Suppressor macrophage (primary cell): ENCODE measurements at places on chromosomes 6 and 20.
A peak's percentile ranks its signal among the peaks of the same experiment; 100 is the strongest.

- no peak for DNase-seq
Measured at GRCh38 chr6:10778230-10778629, 30.6 kb downstream of the TMEM14B start.

GRCh38 chr6:35788423-35788982 is 7.7 kb downstream of the CLPSL1 start:
- DNase-seq: no peak

GRCh38 chr6:167528239-167528638 is 203.4 kb downstream of the TTLL2 start:
- no peak for DNase-seq

DNA sequence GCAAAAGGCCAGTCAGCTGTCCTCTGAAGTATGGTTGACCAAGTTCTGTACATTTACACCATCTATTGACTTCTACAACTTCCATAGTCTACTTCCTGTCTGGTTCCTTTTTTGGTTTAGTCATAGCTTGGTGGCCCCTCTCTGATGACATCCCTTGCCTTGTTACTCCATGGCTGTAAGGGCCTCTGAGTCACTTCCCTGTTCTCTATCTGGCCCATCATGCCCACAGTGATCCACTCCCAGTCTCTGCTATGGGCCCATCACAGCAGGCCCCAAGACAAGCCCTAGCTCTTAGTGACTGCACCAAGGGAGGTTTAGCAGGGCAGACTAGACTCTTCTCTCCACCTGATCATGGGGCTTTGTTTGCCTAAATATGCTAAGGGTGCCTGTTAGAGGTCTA is 441.6 kb downstream of the HACE1 start:
- DNase-seq: peak; percentile 44

DNA sequence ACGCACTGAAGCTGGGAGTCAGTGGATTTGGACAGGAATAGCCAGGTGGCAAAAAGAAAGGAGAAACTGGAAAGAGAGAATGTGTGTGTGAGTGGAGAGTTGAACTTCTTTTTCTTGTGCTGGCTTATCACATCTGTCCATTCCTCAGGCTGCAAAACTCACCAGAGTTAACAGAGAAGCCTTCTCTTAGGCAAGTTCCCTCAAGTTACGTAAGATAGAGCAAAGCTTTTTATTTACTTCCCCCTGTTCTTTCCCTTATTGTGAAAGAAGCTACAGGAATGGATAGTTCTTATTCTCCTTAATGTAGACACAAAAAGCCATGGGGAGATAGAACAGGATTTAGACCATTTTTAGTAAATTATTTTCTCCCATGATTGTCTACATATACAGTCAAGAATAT is 188.6 kb downstream of the BMP2 start:
- peak; percentile 84 for DNase-seq

DNA sequence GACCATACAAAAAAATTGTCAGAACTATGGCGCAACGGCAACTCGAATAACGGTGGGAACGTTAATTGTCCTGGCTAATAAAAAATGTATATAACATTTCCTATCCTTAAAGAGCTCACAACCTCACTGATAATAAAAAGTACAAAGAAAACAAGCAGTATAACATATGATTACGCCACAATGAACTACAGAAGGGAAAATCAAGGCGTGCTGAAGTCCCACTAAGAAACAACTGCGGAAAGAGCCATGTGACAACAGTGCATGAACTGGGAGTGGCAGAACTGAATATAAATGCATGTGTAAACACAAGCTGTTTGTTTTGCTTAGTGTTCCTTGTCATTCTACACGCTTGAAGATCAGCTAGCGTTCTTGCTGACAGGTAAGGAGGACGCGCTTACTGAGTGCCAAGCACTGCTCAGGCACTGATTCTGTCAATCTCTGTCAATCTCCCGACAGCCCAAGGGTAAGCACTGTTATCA is 466 bp upstream of the PSMB1 start:
- peak; percentile 65 for DNase-seq

- no peak for DNase-seq
Measured at GRCh38 chr6:57324538-57324937, 7.1 kb downstream of the PRIM2 start.

- no peak for DNase-seq
Measured at GRCh38 chr6:151009576-151009975, 144.1 kb downstream of the MTHFD1L start.

DNA sequence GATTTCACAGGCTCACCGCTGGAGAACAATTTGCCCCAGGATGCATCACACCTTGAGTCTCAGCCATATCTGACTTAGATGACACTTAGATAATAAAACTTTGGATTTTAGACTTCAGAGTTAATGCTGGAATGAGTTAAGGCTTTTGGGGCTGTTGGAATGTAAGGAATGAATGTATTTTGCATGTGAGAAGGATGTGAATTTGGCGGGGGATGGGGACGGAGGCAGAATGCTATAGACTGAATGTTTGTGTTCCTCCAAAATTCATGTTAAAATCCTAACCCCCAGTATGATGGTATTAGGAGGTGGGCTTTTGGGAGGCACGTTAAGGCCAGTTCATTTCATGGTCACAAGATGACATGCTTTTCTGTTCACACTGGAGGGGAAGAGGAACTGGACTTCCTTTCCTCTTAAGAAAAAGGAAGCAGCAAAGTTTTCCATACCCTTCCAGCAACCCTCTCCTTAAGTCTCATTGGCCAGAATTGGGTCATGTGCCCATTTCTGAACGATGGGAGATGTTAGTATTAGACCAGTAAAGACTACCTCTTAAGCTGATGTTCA is 5.8 kb upstream of the SRXN1 start:
- peak; percentile 85 for DNase-seq

GRCh38 chr6:52087498-52087999 is at the start of gene PKHD1:
Gene PKHD1 (minus strand): TSS chr6:52087613. CDS start chr6:52084933, 2,680 bp downstream.
- peak; percentile 2 for DNase-seq

DNA sequence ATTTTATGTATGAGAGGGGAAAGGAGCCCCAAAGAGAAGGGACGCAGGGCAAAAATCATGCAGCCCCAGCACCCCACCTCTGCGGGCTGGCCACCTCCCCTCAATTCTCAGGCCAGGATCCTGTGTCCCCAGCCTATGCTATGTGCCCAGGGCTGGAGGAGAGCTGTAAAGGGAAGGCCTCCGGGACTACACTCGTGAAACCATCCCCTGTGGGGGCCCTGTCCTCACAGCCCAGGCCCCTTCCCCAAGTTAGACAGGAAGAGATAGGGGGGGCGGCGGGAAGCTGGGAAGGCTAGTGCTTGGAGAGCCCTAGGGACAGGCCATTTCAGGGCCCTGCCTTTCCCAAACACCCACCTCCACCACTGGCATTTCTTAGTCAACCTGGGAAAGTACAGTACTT is 1.4 kb upstream of the COL11A2 start:
- no peak for DNase-seq

GRCh38 chr6:33198853-33199436 is 1.5 kb downstream of the RXRB start:
- DNase-seq: no peak

- no peak for DNase-seq
Measured at GRCh38 chr6:52330470-52330869, 31.5 kb upstream of the PAQR8 start.

DNA sequence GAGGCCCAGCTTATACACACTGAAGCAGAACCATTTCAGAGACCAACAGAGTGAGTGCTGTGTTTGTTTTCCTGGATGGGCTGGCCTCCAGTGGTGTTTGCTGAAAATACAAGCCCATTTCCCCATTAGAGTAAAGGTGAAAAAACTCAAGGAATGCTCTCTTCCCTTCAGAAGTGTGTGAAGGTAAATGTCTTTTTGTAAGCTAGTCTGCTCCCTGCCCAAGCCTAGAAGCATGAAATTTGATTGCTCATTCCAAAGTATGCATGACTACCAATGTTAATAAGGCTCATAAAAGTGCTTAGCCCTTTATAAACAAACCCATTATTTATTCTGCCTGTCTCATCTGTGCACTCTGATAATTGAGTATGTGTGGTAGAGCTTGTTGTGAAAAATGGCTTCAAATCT is 59.1 kb downstream of the ADGRF1 start:
- no peak for DNase-seq

DNA sequence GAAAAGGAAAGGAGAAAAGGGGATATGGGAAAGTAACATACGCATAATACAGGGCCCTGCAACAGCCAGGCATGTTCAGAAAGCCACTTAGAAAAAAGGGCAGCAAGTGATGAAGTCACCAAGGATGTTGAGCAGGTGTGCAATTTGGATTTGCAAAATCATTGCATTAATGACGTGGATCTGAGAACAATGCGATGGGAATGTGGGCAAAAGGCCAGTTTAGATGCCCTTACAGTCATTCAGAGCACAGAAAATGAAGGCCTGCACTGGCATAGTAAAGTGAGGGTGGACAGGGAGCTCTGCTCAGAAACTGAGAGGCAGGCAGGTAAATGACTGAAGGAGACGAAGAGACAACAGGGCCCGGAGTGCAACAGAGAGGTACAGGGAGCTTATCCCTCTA is 123.7 kb upstream of the NHSL1 start:
- DNase-seq: no peak

DNA sequence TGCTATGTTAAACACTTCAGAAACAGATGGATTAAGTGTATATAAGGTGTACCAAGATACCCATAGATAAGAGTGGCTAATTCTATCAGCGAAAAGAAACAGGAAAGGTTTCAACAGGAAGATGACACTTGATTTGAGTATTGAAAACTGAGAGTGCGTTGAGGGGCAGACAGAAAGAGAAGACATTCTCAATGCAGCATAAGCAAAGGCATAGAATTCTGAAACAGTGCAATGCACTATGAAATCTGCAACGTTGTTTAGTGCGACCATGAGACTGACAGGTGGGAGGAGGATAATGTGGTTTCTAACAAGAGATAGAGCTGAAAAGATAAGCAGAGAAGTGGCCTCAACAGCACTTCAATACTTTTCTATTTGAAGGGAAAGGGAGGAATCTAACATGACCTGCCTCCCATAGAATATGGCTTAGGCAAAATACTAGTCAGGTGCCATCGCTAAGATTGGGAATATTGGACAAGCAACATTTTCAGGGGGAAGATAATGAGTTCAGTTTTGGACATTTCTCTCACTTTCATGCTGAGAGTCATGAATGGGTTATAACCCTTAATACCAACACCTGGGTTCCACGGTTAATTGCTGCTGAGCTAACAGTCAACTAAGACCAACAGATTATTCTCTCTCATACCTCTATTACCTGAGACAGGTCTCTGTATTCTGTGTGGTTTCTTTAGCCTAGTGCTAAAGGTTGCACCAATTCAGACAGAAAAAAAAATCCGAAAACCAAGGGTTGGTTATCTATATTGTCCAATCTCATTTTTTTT is 312.9 kb upstream of the ARID1B start:
- DNase-seq: no peak

- DNase-seq: no peak
Measured at GRCh38 chr6:45047573-45047972, 280.6 kb upstream of the RUNX2 start.

DNA sequence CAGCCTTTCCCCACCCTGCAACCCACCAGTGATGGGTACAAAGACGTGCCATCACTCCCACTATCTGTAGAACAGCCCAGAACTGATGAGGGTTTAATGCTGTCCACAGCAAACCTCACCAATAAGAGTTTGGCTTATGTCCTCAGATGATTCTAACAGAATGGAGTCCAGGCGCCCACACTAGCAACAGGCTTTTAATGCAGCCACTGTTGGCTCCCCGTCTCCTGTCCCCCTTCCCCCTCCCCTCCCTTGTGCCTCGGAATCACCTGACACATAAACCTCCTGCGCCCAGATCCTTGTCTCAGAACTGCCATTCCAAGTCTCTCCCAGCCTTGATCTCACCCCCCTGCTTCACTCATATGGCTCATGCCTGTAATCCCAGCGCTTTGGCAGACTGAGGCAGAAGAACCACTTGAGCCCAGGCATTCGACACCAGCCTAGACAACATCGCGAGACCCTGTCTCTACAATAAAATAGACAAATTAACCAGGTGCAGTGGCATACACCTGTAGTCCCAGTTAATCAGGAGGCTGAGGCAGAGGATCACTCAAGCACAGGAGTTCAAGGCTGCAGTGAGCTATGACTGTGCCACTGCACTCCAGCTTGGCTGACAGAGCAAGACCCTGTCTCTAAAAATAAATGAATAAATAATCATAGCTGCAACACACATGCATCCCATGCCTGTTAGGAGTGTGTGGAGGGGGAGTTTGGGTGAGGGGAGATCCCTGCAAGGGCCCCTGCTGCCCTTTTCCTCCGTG is 85.6 kb downstream of the SNX5 start:
- no peak for DNase-seq

GRCh38 chr20:8227293-8227692 is 95.2 kb downstream of the PLCB1 start:
- DNase-seq: no peak

- DNase-seq: no peak
Measured at GRCh38 chr6:161882196-161882765, 608.4 kb upstream of the AGPAT4 start.

- DNase-seq: no peak
Measured at GRCh38 chr20:59625214-59625922, 21.0 kb downstream of the PHACTR3 start.

- no peak for DNase-seq
Measured at GRCh38 chr6:119661628-119662027, 312.1 kb upstream of the MAN1A1 start.

DNA sequence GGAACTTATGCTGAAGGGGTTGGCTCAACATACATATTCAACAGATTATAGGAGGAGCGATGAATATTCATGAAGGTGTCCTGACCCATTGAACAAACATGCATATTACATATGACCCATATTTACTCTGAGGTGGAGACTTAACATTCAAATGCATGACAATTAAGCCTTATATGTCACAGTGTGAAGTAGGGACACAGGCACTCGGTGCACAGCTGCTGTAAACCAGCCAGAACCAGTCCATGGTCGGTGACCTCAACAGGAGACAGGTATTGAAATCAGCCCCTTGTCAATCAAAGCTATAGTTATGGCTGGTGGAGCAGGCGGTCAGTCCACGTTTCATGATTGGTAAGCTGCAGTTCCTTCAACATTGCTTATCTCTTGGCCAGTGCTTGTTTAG is 347.3 kb downstream of the THBS2 start:
- DNase-seq: no peak

DNA sequence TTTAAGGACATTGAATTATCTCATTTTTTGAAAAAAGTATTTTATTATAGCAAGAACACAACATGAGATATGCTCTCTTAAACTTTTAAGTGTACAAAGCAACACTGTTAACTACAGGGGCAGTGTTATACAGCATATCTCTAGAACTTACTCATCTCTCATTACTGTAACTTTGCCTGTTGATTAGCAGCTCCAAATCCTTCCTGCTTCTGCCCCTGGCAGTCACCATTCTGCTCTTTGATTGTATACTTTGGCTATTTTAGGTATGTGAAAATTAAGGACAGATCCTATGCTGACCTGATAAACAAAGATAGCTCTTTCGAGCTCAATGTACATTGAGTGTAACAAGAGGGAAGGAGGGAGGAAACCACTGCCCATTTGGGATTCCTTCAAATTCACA is 1349.8 kb upstream of the GJE1 start:
- DNase-seq: no peak

GRCh38 chr6:137155830-137156229 is 17.6 kb downstream of the IL22RA2 start:
- DNase-seq: peak; percentile 56

DNA sequence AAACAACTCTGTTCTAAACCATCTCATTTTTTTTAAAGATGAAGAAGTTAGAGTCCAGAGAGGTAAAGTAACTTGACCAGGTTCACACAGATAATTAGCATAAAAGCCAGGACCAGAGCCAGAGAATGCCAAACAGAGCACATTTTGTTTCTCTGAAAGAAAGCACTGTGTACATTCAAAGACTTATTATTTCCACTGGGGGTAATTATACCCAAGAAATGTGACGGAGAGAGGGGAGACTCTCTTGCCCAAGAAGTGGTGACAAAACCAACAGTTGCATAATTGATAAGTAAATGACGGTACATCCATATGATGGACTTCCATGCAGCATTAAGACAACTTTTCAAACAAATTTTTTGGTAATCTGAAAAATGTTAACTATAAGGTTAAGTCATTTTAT is 111.6 kb downstream of the RTN4IP1 start:
- peak; percentile 30 for DNase-seq
